Activated T-helper 2 cell treated with anti-CD3 and anti-CD28 coated beads, Interferon-gamma antibody, Interleukin-2, Interleukin-4, amounts not matched to agents 10 μg/mL and 5 μg/mL and 100 μg/mL, durations not matched to agents 14 hours and 24 hours and 36 hours (primary cell): ENCODE measurements at places on chromosomes 3 and 15.
A peak's percentile ranks its signal among the peaks of the same experiment; 100 is the strongest.

DNA sequence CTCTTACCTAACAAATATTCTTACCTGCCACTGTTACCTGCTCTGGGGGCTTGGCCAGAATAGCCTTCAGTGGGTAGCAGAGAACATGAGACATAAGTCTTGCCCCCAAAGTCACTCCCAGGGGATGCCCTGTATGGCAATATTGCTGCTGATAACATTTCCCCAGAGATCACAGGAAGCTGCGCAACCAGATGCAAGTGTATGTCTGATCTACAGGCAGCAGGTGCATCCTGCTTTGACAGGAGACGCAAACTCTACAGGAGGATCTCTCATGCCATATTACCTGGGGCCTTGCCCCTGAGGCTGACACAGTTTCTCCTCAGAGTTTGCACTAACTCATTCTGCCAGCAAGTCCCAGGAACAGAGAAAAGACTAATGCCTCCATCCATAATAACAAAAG, 174.4 kb upstream of the LPP start:
- no peak overlapping the region for H3K4me3 ChIP-seq
- no peak overlapping the region for H3K27ac ChIP-seq
- no peak for DNase-seq
- H3K4me1 ChIP-seq: peaks cover 67% of the 10 kb centered on the region
- H3K27me3 ChIP-seq: no peaks in the 10 kb centered on the region

- no peaks in the 10 kb centered on the region for H3K4me1 ChIP-seq
- no peak for DNase-seq
- no peak overlapping the region for H3K27ac ChIP-seq
- H3K4me3 ChIP-seq: no peak overlapping the region
- peaks cover 1% of the 10 kb centered on the region for H3K27me3 ChIP-seq
These were observed 106.6 kb downstream of the FEZF2 start for GRCh38 chr3:62266668-62267283.

GRCh38 chr3:171028025-171028778, 1.7 kb upstream of the SLC2A2 start:
- H3K36me3 ChIP-seq: no peaks in the 10 kb centered on the region
- H3K27me3 ChIP-seq: peaks cover 38% of the 10 kb centered on the region
- peaks cover 1% of the 10 kb centered on the region for H3K4me1 ChIP-seq

DNA sequence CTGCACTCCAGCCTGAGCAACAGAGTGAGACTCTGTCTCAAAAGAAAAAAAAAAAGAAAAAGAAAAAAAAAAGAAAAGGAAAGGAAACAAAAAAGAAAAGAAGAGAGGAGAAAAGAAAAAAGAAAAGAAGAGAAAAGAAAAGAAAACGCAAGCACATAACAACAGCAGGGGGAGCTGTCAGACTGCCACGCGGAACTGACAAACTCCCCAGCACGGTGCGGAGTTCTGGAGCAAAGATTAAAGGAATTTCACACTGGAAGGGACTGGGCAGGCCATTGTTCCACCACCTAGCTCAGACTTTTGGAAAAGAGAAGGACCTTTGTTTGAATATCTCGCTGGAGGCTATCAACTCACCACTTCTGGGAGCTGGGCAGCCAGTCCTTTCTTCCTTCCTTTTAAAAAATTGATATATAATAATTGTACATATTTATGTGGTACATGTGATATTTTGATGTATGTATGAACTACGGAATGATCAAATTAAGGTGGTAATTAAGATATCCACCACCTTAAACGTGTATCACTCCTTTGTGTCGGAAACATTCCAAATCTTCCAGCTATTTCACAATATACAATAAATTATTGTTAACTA, 40.5 kb downstream of the DPPA2 start:
- no peaks in the 10 kb centered on the region for H3K4me1 ChIP-seq
- DNase-seq: no peak
- H3K36me3 ChIP-seq: no peaks in the 10 kb centered on the region
- H3K4me3 ChIP-seq: no peak overlapping the region
- no peaks in the 10 kb centered on the region for H3K27me3 ChIP-seq
- no peak overlapping the region for H3K27ac ChIP-seq

DNA sequence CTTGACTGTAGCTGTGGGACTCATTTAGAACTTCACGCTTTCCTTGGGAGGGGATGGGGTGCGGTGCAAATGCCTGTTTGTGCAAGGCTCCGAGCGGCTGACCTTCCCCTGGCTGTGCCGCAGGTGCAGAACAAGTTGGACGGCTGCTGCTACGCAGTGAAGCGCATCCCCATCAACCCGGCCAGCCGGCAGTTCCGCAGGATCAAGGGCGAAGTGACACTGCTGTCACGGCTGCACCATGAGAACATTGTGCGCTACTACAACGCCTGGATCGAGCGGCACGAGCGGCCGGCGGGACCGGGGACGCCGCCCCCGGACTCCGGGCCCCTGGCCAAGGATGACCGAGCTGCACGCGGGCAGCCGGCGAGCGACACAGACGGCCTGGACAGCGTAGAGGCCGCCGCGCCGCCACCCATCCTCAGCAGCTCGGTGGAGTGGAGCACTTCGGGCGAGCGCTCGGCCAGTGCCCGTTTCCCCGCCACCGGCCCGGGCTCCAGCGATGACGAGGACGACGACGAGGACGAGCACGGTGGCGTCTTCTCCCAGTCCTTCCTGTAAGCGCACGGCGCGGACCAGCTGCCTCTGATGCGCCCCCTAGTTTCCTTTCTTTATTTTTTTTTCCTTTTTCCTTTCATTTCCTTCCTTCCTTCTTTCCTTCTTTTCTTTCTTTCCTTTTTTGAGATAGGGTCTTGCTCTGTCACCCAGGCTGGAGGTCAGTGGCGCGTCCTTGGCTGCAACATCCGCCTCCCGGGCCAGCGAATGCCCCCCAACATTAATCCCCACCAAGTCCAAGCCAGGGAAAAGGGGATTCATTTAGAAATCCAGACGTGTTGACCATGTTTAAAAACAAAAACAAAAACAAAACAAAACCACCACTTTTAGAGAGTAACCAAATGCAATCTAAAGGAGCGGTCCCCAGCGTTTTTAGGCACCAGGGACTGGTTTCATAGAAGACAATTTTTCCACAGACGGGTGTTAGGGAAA, 42.7 kb downstream of the EIF2AK4 start:
- H3K27ac ChIP-seq: no peak overlapping the region
- peaks cover 9% of the 10 kb centered on the region for H3K4me1 ChIP-seq
- no peaks in the 10 kb centered on the region for H3K27me3 ChIP-seq
- H3K36me3 ChIP-seq: peaks cover 51% of the 10 kb centered on the region

- peaks cover 40% of the 10 kb centered on the region for H3K36me3 ChIP-seq
- H3K27me3 ChIP-seq: no peaks in the 10 kb centered on the region
- peak overlapping the region; percentile 72 for H3K4me3 ChIP-seq
These were observed 33.2 kb downstream of the RAB27A start for GRCh38 chr15:55256281-55257011.

GRCh38 chr15:46456456-46456855, 821.6 kb downstream of the SQOR start:
- no peak overlapping the region for H3K4me3 ChIP-seq
- no peaks in the 10 kb centered on the region for H3K27me3 ChIP-seq
- H3K4me1 ChIP-seq: no peaks in the 10 kb centered on the region
- no peak for DNase-seq
- H3K36me3 ChIP-seq: no peaks in the 10 kb centered on the region

GRCh38 chr3:186742618-186743380, 25.6 kb downstream of the KNG1 start:
- no peak overlapping the region for H3K4me3 ChIP-seq
- peaks cover 2% of the 10 kb centered on the region for H3K27me3 ChIP-seq
- no peak for DNase-seq
- H3K36me3 ChIP-seq: no peaks in the 10 kb centered on the region
- no peaks in the 10 kb centered on the region for H3K4me1 ChIP-seq

DNA sequence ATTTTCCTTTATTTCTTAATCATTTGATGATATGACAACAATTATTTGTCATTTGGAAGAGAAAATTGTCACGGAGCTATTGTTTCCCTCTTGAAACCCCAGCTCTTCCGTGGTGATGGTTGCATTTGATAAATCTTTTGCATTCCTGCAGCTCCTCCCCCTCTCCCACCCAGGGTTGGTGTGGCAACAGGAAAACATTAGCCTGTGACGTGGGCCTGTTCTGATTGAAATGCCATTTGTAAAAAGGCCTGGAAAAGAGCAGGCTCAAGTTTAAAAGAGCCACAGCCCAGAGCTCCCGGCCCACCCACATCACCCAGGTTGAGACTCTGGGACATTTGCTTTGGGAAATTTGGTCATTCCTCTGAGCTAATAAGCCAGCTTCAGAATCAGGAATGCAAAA, 282.5 kb downstream of the RPLP1 start:
- H3K36me3 ChIP-seq: no peaks in the 10 kb centered on the region
- DNase-seq: no peak
- peaks cover 2% of the 10 kb centered on the region for H3K4me1 ChIP-seq
- H3K4me3 ChIP-seq: no peak overlapping the region
- H3K27me3 ChIP-seq: peaks cover 39% of the 10 kb centered on the region

- peak overlapping the region; percentile 8 for H3K27ac ChIP-seq
- no peak overlapping the region for H3K4me3 ChIP-seq
- peaks cover 7% of the 10 kb centered on the region for H3K4me1 ChIP-seq
- no peaks in the 10 kb centered on the region for H3K27me3 ChIP-seq
These were observed 10.1 kb downstream of the HACL1 start for GRCh38 chr3:15591242-15591641.

- no peak for DNase-seq
- peak overlapping the region; percentile 56 for H3K27ac ChIP-seq
- H3K4me3 ChIP-seq: no peak overlapping the region
- H3K36me3 ChIP-seq: peaks cover 50% of the 10 kb centered on the region
These were observed 61.0 kb downstream of the ATP8B4 start for GRCh38 chr15:50057905-50058639.

- peaks cover 9% of the 10 kb centered on the region for H3K4me1 ChIP-seq
- no peak overlapping the region for H3K4me3 ChIP-seq
- no peak for DNase-seq
These were observed 122.3 kb upstream of the NR2E3 start for GRCh38 chr15:71687902-71688508.

DNA sequence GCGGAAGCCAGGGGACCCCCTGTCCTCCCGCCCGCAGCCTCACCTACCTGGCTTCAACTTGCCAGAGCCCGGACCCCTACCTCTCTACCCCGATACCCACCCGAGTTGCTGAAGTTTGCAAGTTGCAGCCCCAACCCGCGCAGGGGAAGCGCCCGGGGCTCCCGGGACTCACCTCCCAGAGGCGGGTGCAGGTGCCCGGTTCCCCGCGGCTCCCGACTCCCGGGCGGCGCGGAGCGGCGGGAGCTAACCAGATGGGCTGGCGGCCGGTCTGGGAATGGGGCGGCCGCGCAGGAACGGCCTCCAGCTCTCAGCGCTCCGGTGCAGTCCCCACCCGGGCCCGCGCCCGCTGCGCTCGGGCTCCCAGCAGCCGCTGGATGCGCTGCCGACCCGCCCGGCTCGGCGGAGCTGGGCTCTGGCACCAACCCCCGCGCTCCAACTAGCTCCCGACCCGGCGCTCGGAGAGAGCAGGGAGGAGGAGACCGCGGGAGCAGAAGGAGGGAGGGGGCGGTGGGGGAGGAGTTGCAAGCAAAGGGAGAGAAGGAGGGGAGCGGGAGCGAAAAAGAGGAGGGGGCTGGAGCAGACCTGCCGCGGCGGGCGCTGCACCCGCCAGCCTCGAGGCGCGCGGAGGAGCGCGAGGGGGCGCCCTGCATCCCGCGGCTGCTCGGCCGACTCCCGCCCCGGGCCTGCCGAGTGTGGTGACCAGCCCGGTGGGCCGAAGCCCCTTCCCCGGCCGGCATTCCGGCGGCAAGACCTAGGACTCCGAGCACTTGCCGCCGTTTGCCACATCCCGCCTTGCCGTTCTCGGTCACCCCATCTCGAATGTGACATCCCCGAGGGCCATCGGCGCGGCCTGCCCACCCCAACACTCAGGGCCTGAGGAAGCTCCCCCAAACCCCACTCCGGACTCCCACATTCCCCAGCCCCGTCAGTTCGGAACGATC, at the start of gene SEMA5B:
TSS of gene SEMA5B (minus strand) at position 472 of the 941 bp plus-strand sequence. CDS start 66,500 bp downstream, outside the sequence.
- no peak for DNase-seq
- no peak within 1 kb of the TSS for H3K27ac ChIP-seq
- no peaks in the 10 kb centered on the region for H3K36me3 ChIP-seq
- peak within 1 kb of the TSS; percentile 59 for H3K4me3 ChIP-seq

DNA sequence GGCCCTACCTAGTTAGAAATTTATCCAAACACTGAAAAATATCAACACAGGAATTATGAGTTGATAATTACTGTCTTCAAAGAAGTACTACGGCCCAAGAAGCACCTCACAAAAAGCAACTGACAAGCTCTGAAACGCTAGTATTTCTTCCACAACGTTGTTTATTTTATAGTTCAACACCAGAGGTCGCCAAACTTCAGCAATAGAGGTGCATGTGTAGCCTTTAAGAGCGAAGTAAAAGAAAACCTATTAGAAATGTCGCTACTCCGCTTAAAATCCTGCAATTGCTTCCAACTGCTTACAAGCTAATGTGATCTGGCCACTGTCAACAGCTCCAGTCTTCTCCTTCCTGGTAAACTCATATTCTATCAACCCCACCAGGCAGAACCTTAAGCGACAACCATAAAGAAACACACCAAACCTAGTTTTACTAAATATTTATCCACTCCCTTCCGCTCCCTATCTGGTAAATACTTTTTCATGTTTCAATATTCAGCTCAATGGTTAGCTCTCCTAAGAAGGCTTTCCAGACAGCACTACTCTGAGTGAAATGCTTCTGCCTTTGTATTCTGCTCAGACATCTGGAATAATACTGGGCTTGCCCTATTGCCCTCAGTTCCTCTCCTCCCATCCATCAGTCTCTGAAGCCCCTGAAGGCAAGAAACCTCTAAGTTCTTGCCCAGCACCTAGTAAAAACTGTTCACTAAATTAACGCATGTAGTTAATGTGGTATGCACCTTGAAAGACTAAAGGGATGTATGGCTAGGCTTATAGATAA, 110.2 kb downstream of the NR1I2 start:
- H3K36me3 ChIP-seq: peaks cover 41% of the 10 kb centered on the region
- peaks cover 2% of the 10 kb centered on the region for H3K4me1 ChIP-seq
- DNase-seq: peak; percentile 12

- no peaks in the 10 kb centered on the region for H3K36me3 ChIP-seq
- H3K4me3 ChIP-seq: peak overlapping the region; percentile 46
- H3K27ac ChIP-seq: peak overlapping the region; percentile 94
- peaks cover 65% of the 10 kb centered on the region for H3K4me1 ChIP-seq
- peaks cover 4% of the 10 kb centered on the region for H3K27me3 ChIP-seq
These were observed 42.9 kb upstream of the PLCL2 start for GRCh38 chr3:16841904-16842271.

DNA sequence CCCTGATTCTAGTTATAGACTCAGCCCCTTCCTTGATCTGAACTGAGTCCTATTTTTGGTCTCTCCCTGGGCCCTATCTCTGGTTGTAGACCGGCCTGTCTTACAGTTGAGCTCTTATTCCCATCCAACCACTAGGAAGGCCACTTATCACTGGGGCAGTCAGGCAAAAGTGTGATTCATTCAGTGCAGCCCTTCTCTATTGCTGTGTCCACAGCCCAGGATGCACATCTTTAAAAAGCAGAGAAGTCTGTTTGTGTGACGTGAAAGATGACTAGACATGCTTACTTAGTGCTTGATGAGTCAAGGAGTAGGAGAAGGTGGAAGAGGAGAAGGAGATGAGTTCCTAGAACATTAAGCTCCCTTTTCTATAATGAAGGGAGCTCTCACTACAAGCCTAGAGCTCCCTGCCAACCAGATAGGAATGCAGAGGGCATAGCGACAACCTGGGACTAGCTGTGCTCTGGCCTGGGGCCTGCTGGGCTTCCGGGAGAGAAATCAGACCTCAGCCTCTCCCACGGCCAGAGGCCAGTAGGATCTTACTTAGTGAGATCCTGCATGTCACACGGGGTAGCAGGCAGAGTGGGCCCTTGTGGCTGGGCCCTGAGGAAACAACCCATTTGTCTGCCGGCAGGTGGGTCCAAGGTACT, 25.7 kb downstream of the INSYN1 start:
- DNase-seq: no peak
- H3K36me3 ChIP-seq: no peaks in the 10 kb centered on the region
- H3K4me1 ChIP-seq: no peaks in the 10 kb centered on the region

GRCh38 chr3:46926871-46927717, 49.5 kb downstream of the CCDC12 start:
- H3K4me1 ChIP-seq: peaks cover 47% of the 10 kb centered on the region
- no peaks in the 10 kb centered on the region for H3K27me3 ChIP-seq
- no peak for DNase-seq
